Stimulated activated CD8-positive, alpha-beta memory T cell treated with anti-CD3 and anti-CD28 coated beads, Interleukin-4, amount 100 ng/mL, for 1 hour (primary cell): ENCODE measurements at places on chromosomes 7 and 10.

- DNase-seq: no peak
These were observed 9.2 kb downstream of the IKZF5 start for GRCh38 chr10:122999347-122999746.

DNA sequence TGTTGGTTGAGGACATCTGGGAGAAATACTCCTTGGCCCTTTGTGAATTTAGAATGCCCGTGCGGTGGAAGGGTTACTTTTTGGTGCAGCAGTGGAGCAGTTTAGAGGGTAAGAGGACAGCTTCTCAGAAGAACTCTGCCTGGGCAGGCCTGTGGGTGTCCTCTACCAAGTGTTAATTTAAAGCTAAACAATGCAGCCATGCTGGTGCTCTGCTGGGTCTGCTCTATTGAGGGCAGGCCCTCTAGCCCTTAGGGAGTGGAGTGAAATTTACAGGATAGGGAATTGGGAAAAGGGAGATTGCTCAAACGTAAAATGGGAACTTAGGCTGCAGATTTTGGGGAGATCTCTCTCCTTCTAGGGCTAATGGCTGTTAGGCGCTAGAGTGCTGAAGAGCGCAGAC lies 22.1 kb downstream of the BLNK start:
- no peak for DNase-seq

GRCh38 chr7:90777041-90777440 lies 180.9 kb downstream of the CDK14 start:
- DNase-seq: no peak

GRCh38 chr7:126657137-126657536 lies 595.6 kb downstream of the GRM8 start:
- no peak for DNase-seq

DNA sequence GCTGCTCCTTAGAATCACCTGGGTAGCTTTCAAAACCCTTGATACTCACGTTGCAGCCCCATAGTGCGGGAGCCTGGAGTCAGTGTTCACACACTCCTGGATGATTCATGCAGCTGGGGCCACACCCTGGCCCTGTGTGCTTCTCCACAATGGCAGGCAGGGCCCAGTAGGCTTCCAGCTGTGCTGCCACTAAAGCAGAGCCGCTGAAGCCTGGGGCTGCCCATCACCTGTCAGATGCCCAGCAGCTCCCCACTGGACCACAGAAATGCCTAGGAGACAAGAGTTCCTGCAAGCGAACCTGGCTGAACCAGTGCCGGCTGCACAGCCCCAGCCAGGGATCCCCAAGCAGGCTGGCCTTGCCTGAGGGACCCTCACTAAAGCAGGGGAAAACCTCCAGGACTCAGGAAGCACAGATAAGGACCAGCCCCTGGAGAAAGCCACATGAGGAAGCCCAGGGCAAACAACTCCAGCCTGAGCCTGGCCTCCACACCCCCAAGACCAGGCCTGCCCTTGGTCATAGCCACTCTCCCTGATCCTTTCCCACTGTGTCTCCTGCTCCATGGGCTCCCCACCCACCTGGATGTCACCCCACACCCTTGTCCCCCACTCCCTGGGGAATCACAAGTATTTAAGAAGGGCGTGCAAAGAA lies 111.9 kb downstream of the GRID1 start:
- no peak for DNase-seq

DNA sequence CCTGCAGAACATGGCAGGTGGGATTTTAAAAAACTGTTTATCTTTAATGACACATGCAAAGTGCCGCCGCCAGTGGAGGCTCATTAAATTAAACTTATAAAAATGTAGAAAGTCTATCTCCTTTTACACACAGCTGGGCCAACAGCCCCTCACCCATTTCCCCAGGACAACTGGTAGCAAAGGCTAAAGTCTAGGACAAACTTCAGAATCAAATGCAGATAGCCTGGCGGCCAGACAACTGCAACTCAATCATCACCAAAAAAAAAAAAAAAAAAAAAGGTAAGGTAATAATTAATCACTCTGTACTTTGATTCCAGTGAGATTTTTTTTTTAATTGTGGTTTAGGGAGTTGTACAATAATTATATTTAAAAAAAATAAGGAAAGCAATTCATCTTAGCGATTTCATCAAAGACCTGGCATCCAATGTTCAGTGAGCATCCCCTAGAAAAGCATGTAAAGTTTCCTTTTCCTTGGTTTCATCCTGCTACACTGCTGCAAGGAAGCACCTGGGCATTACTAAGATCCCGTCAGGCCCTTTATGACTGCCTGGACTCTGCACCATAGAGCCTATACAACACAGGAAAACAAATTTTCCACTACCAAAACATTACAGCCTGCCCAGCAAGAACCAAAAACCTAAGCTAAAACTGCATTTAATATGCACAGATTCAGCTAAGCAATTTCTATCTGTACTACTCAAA lies 98.5 kb downstream of the GRB10 start:
- no peak for DNase-seq

- DNase-seq: no peak
These were observed 421.9 kb upstream of the GALNT17 start for GRCh38 chr7:70710011-70710480.

DNA sequence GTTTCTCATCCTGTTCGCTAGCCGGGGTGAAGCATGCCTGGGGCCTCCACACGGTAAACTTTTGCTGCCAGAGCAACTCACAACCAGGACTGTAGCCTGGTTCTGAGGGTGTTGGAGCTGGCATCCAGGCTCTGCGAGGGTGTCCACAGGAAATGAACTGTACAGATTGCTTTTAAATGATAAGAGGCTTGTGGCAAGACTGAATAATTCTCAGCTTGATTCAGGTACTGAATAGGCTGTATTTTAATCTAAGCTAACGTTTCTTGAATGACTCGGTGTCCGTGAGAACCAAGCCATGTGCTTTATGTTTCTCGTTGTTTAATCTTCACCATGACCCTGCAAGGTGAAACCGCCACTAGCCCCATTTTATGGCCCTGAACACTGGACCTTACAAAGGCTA lies 49.3 kb downstream of the EEPD1 start:
- DNase-seq: no peak

GRCh38 chr7:124013306-124013705 lies 19.6 kb downstream of the TMEM229A start:
- no peak for DNase-seq

GRCh38 chr7:148964483-148965267 lies 63.6 kb downstream of the PDIA4 start:
- no peak for DNase-seq

DNA sequence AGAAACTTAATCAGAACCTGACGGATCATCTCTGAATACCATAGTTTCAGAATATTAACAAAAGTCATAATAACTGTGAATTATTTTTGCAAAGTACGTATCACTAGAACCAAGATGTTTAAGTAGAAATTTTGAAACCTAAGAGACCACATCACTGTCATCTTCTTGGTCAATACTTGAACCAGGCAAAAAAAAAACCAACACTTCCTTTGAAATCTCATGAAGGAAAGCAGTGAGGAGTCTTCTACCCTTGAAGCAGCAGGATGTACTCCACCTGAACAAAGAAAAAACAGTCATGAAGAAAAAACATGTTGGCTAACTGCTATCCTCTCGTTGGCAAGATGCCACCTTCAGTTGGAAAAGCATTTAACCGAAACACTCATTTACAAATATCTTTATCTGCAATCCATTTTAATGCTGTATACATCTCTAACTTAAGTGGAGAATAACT lies 82.4 kb downstream of the SRPK2 start:
- no peak for DNase-seq

DNA sequence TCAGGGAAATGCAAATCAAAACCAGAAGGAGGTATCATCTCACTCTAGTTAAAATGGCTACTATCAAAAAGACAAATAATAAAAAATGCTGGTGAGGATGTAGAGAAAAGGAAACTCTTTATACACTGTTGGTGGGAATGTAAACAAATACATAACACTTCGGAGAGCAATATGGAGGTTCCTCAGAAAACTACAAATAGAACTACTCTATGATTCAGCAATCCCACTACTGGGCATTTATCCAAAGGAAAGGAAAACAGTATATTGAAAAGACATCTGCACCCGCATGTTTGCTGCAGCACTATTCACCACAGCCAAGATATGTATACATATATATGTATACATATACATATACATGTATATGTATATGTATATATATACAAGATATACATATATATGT lies 94.2 kb downstream of the C10orf90 start:
- DNase-seq: no peak

DNA sequence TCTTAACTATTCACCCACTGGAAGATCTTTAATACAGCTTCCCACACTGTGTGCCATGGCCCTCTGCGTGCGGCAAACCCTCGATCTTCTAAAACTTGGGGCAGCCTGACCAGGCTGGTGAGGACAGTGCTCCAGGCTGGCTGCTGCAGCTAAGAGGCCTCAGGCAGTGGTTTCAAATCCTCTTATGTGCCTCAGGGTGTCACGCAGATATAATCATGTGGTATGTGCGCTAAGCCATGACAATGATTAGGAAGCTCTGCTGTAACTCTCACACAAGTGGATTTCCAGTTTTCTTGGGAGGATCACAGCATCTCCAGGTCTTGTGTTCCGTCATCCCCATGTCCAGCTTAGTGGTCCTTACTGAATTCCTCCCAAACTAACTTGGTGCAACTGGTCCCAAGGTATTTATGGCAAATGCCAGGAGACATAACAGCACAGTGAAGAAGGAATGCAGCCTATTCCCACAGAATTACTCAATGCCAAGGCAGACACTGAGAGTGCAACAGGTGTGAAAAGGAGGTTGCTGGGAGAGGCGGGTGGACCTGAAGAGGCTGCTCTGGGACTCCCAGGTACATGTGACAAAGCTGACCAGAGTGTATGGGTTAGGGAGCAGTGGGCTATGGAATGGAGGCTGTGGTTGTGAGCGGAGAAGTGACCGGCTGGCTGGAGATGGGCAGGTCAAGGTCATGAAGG lies 2.3 kb downstream of the HPS1 start:
- no peak for DNase-seq

- DNase-seq: no peak
These were observed 117.0 kb upstream of the AHR start for GRCh38 chr7:17181482-17181881.

GRCh38 chr10:34775044-34775637 lies 40.0 kb downstream of the PARD3 start:
- no peak for DNase-seq

DNA sequence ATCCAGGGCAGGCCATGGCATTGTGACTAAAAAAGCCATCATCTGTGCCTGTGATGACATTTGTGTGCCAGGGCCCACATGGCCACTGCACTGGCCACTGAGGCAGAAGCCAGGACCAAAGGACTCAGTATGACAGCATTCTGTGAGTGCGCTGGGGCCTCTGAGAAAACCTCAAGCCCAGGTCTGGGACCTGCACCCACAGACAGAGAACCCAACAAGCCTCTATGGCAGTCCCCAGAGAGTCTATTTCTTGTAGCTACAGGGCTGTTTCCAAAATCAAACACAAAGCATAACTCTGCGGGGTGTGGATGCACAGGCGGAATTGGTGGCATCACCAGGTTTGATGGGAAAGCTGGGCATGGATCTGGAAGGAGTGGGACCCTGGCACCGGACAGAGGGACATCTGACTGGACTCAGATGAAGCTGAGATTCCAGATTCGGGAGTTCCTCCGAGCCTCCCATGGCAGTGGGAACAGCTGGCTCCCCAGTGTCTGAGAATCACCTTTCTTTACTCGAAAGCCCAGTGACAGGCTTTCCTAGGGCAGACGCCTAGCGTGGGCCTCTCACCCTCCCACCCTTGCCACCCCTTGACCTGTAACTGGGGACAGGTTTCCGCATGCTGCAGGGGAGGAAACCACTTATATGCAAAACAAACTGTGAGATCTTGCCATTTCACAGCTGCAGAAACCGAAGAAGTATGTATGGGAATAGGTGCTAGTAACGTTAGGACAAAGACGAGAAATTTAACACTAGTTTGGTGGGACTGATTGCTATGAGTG lies 70.6 kb upstream of the RHEB start:
- DNase-seq: no peak

DNA sequence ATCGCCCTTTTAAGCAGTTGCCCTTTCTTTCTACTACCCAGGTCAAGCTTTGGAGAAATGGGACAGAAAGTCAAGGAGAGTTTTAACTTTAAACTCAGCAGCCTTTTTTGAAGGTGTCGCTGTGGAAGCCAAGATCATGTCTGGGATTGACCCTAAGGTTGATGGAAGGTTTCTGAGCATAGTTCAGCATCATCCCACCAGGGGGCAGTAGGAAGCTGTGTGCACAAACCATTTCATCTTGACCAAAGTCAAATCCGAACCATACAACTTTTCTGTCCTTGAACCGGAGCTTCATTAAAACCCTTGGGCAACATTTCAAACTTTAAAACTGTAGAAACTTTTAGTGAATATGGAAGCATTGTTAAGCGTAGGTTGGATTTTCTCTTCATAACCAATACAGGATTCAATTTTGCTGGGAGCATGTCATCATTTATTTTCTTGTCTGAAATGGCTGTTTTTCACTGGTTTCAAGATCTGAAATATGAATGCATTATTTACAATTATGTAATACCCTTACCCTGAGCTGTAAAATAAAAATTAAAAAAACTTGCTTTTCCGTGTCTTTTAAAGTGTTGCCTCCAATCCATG lies 214.4 kb upstream of the KIAA1217 start:
- DNase-seq: no peak

- no peak for DNase-seq
These were observed 1056.8 kb downstream of the SORCS1 start for GRCh38 chr10:106107706-106108105.

DNA sequence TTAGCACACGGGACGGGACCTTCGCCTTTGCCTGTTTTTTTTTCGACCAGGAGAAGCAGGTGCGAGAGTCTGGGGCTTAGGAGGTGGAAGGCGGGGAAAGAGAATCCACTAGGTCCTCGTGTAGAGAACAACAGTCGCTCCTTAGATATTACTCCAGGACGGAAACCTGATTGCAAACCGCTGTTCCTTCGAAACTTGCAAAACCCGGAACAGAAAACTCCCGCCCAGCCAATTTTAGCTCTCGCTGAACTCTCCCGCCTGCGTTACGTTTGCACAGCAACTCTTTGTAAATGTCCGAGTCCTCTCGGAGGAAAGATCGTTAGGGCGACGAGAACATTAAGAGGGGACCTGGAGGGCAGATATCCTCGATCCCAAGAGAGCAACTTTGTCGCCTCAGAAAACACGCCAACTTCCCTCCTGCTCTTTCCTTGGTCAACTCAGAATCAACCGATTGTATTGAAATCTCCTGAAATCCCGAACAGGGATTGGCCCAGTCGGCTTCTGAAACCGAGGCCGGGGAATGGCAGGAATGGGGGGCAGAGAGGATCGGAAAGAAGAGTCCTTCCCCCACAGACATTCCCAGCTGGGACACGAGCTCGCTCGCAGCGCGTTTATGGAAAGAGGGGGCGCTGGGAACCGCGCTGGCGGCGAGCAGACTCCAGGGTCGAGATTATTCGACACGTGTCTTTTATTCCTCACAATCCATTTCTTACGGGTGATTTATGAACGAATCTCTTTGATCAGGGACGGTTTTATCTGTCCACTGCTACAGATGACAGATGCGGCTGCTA lies 9.9 kb downstream of the TWIST1 start:
- no peak for DNase-seq

GRCh38 chr7:919924-920341 lies 34.5 kb downstream of the ADAP1 start:
- no peak for DNase-seq

- no peak for DNase-seq
These were observed 730.4 kb downstream of the PHTF2 start for GRCh38 chr7:78528964-78529363.

GRCh38 chr10:86371691-86372090 lies 5.1 kb upstream of the GRID1 start:
- no peak for DNase-seq
